ENCODE measurements at places on chromosomes 11 and 22.

DNA sequence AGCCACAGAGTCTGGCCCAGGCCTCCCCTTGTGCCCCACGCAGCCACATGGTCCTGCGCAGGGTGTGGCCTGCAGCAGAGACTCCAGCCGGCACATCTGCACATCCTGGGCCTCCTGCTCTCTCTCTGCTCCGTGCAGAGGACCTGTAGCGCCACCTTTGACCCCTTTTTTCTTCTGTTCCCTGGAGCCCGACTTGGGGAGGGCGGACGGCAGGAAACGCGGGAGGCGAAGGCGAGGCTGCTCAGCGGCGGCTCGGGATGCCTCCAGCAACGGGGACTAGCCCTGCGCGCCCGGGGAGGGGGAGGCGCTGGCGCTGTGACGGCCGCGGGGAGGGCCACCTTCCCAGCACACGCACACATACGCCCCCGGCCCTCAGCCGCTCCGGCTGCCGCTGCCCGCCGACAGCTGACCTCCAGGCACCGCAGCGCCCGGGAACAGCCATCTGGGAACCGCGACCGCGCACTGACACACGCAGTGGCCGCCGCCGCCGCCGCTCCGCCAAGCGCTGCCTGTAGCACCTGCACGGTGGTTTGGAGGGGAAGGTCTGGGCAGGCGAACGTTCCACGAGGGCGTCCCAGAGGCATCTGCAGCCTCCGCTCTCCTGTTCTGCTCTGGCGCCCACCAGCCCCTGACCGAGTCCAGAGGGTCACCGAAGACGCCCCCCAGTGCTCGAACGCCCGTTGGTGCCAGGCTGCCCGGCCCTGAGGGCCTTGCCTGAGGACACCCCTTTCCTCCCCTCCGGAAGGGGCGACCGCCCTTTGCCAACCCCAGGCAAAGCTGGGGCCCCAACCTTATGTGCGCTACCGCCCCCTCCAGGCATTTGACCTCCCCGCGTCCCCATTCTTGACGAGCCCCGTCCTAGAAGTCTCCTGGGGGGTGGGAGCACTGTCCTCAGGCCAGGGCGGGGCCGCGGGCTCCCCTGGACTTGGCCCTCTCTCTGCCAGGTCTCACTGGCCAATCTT is 16.9 kb upstream of the C22orf42 start:
- DNase-seq: peak; percentile 15

DNA sequence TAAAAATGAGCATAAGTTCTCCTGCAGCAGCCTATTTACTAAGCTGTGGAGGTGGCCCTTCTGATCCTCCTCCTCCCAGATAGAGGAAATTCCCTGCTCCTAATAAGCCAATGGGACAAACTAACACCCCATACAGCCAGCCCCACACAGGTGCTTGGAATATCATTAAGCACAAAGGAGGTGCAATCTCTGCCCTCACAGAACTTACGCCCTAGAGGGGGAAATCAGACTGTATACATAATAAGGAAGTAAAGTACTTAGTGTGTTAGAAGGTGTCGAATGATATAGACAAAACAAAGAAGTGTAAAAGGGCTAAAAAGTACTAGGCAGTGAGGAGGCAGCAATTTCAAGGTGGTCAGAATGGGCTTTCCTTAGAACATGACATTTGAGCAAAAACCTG is 5.8 kb downstream of the MS4A12 start:
- no peak for DNase-seq

- no peak for DNase-seq
Observed at GRCh38 chr11:114208377-114208776, 87.8 kb upstream of the NNMT start.

- no peak for DNase-seq
Observed at GRCh38 chr11:63843041-63843440, 4.1 kb downstream of the MARK2 start.

DNA sequence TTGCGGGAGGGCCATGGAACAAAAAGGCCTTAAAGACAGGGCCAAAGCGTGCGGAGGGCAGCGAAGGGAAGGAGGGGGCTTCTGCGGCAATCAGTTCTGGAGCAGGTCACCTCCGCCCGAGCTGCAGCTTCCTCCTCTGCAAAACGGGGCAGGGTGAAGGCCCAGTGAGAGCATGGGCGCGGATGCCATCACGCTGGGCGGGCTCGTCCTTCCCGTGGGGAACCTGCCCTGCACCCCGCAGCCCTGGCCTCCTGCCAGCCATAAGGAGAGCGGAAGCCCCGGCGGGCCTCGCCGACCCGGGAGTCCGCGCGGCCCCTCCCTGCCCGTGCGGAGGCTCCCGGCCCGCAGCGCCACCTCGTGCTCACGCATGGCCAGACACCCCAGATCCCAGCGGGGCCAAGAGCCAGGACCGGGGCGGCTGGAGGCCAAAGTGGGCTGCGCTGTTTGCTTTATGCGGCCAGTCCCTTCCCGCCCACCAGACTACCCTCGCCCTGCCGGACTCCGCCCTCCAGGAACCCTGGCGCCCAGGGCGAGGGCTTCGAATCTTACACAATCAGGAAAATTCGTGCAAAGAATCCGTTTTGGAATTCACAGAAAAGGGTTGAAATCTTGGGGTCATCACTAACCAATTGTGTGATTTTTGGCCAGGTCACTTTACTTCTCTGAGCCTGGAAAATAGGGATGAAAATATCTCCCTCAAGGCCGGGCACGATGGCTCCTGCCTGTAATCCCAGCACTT is 16.1 kb downstream of the TSKU start:
- peak; percentile 82 for DNase-seq

DNA sequence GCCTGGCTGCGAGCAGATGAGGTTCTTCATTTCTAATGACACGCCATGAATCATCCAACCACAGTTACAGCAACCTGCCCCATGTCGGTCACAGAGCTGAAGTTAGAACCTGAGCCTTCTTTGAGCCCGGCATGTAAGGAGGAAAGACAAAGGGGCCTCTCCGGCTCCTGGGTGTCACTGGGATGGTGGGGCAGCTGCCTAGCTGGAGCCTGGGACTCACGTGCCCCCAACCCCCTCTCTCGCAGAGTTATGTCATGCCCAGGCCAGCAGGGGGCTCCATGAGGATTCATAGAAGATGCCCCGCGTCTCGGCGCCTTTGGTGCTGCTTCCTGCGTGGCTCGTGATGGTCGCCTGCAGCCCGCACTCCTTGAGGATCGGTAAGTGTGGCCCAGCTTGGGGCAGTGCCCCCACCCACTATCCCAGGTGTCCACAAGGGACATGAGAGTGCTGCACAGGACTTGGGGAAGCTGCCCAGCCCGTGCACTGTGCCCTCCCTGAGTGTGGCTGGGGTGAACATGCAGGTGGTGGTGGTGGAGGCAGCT is 148.5 kb downstream of the GRIK4 start:
- DNase-seq: peak; percentile 16

DNA sequence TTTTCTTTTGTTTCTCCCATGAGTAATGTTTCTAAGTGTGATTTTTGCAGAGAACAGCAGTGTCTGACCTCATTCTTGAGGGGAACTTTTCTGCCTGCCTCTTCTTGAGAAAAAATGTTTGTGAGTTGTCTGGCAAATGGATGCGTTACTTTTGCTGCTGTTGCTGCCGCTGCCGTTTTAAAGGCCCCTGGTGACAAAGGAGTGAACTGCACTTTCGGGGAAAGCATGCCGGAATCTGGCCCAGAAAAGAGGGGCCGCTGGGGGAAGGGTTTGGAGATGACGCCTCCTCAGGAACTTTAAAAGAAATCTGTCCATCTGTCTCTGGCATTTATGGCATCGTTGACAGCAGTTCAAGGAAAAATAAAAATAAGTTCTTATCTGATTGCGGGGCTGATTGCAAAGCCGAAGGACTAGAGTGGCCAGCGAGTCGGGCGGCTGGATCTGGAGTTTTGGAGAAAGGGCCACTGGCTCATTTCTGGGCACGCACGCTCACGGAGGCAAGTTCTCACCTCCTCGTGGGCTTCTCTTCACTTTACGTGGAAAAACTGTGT is 16.5 kb downstream of the ZBTB16 start:
- DNase-seq: peak; percentile 39

- DNase-seq: no peak
Observed at GRCh38 chr11:221998-222789, 13.9 kb downstream of the SIRT3 start.

DNA sequence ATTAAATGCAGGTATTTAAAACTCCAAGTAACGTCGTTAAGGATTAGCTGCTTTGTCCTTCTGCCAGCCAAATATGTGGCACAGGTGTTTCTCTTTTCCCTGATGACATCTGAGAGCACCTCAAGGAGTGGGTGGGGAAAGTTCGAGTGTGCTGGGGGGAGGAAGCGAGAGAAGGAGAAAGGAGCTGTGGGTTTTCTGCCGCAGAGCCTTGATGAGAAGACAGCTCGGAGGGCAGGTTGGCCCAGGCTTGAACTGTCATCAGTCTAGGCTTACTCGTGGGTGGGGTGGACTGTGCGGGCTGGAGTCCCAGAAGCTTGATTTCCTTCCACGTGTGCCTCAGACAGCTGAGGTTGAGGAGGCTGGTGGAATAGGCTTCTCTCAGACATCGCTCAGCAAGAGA is 15.2 kb upstream of the SORL1-AS1 start:
- DNase-seq: peak; percentile 88

DNA sequence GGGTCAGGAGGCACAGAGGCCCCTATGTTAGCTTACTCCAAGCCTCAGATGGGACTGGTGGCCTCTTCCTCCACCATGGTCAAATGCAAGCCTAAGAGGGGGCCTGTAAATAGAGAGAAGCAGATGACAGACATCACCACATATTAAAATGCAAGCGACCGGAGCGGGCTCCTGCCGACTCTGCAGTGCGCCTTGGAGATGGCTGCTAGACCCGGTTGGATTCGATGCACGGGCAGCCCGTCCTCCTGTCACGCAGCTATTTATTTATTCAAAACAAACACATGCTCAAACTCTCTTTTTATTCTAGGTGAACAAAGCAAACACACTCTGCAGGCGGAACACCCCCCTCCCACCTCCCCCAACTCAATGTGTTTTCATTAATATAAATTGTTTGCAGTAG is 208.0 kb downstream of the DSCAML1 start:
- DNase-seq: no peak

DNA sequence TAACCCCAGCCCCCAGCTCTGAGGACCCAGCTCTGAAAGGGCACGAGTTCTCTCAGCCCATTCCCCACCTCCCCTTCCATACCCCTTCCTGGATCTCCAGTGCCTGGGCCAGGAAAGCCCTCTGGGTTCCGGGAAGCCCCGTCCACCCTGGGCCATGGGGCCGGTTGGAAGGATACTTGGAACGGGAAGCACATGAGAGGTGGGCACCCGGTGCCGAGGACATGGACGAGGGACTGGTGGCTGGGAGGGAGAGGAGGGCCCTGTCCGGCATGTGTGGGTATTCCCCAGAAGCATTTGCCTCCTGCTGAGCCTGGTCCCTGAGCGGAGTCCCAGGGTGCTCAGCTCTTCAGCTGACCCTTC is 5.2 kb upstream of the HINFP start:
- no peak for DNase-seq

- no peak for DNase-seq
Observed at GRCh38 chr11:125603207-125603606, 10.6 kb downstream of the STT3A start.

- no peak for DNase-seq
Observed at GRCh38 chr22:28923826-28924732, 40.7 kb downstream of the ZNRF3 start.

GRCh38 chr22:27424319-27424718 is 377.2 kb downstream of the MN1 start:
- no peak for DNase-seq

DNA sequence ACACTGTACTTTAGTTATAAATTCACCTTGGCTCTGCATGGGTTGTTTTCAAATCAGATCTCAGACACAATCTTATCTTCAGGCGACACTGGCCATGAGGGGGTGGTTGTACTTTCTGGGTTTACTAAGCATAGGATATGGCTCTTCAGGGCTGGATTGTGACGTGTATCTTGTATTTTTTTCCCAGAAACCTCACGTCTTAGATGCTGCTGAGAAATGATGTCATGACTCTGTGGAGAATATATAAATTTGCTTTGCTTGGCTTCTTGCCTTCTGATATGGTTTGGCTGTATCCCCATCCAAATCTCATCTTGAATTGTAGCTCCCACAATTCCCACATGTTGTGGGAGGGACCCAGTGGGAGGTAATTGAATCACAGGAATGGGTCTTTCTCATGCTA is 82.8 kb upstream of the VSTM5 start:
- no peak for DNase-seq

DNA sequence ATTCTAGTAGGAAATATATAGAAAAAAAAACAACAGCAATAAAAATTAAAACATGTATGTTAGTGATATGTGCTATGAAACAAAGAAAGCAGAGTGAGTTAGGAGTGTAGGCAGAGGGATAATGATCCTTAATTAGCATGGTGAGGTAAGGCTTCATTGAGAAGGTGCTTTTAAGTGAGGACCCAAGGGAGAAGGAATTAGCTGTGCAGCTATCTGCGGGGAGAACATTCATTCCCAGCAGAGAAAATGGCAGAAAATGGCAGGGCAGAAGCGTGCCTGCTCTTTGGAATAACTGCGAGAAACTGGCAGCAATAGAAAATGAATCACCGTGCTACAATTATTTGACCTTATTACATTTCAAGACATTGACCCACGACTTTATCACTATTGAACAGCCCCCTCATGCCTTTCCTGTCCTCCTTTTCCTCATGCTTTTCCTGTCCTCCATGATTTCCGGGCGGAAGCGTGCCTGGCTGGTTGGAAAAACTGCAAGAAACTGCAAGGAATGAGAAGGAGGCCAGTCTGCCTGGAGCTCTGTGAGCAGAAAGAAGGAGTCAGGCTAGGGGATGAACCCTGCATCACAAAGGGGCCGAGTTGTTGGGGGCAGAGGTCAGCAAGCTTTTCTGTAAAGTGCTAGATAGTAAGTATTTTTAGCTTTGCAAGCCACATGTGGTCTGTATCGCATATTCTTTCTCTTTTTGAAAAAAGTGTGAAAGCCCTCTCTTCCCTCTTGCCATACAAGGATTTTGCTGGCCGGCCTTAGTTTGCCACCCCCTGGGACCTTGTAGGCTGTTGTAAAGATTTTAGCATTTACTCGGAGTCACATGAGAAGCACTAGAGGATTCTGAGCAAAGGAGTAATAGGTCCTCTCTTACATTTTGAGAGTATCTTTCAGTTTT is 37.1 kb upstream of the SWAP70 start:
- no peak for DNase-seq

DNA sequence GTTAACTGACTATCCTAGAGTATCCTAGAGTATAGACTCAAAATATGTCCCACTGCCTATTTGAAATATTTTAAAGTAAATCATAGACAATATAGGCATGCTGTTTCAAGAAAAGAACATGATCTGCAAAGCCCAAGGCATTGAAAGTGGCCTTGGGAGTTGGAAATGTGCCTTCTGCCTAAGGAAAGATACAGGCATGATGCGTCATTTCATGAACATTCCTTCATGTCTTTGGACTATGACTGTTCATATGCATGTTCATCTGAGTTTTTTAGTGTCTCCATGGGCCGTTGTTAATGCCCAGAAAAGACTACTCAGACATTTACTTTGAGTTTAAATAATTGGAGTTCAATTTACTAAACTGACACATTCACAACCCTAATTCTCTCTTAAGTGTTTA is 69.7 kb upstream of the PRDM11 start:
- DNase-seq: no peak
